ENCODE measurements at places on chromosomes 5 and 9.

- H3K36me3 ChIP-seq, result peaks cover 13% of the 10 kb centered on the region
- no peak overlapping the region for H3K27ac ChIP-seq
- H3K4me3 ChIP-seq, result no peak overlapping the region
- no peaks in the 10 kb centered on the region for H3K27me3 ChIP-seq
- DNase-seq, result no peak
These were observed 120.9 kb downstream of the CDC42SE2 start for GRCh38 chr5:131384616-131385214.

- no peak overlapping the region for H3K27ac ChIP-seq
- no peaks in the 10 kb centered on the region for H3K36me3 ChIP-seq
- no peak for DNase-seq
- no peak overlapping the region for H3K4me3 ChIP-seq
- no peaks in the 10 kb centered on the region for H3K27me3 ChIP-seq
- no peaks in the 10 kb centered on the region for H3K4me1 ChIP-seq
These were observed 265.0 kb downstream of the ZNF608 start for GRCh38 chr5:124481419-124481818.

DNA sequence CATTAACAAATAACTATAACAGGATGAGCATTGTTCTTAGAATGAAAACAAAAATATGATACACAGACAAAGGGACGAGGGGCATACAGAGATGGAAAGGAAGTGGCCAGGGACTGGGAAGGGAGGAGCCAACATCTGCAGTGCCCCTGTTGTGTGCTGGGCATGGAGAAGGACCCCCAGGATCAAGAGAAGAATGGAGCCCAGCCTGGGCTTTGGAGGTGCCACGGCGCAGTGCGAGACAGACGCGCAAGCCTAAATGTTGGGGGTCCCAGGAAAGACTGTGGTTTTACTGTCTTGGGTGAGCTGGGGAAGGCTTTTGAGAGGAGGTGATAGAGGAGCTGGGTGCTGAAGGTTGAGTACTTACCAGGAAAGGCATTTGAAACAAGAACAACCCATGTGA is 28.4 kb upstream of the DUSP1 start:
- no peak overlapping the region for H3K4me3 ChIP-seq
- H3K27me3 ChIP-seq, result no peaks in the 10 kb centered on the region
- peaks cover 32% of the 10 kb centered on the region for H3K4me1 ChIP-seq
- H3K27ac ChIP-seq, result peak overlapping the region; percentile 81
- H3K36me3 ChIP-seq, result no peaks in the 10 kb centered on the region

DNA sequence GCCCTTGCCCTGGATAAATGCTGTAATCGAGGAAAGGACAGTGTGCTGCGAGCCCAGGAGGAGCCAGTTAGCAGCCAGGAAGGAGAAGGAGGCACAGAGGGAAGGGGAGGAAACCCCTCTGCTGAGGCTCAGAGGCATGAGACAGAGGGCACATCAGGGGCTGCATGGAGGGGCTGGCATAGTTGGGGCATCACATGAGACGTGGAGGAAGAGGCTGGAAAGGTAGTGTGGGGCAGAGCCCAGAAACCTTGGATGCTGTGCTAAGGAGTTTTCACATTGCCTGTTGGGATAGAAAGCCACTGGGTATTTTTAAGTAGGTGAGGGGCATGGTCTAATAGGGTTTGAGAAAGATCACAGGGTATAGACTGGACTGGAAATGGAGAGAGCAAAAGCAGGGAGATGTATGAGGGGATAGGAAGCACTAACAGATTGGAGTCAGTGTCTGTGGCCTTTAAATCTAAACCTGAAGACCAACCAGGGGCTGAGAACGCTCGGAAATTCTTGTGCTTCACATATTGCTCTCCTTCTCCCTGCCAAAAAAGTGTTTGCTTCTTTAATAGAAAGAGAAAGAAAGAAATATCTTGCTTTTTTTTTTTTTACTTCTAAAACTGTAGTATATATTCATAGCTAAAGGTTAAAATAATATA is 33.0 kb upstream of the ANGPTL2 start:
- H3K27ac ChIP-seq, result no peak overlapping the region
- H3K36me3 ChIP-seq, result no peaks in the 10 kb centered on the region
- no peaks in the 10 kb centered on the region for H3K27me3 ChIP-seq
- no peak for DNase-seq
- no peak overlapping the region for H3K4me3 ChIP-seq

GRCh38 chr9:130054325-130054786 is 650 bp downstream of the GPR107 start:
- H3K27ac ChIP-seq, result peak overlapping the region; percentile 88
- no peak for DNase-seq
- H3K27me3 ChIP-seq, result no peaks in the 10 kb centered on the region
- H3K4me3 ChIP-seq, result peak overlapping the region; percentile 89
- H3K4me1 ChIP-seq, result peaks cover 42% of the 10 kb centered on the region
- peaks cover 5% of the 10 kb centered on the region for H3K36me3 ChIP-seq

Data from suprapubic skin (tissue), 4 donors.